Endodermal cell (in vitro differentiated cells): ENCODE measurements at places on chromosomes 4 and X.

DNA sequence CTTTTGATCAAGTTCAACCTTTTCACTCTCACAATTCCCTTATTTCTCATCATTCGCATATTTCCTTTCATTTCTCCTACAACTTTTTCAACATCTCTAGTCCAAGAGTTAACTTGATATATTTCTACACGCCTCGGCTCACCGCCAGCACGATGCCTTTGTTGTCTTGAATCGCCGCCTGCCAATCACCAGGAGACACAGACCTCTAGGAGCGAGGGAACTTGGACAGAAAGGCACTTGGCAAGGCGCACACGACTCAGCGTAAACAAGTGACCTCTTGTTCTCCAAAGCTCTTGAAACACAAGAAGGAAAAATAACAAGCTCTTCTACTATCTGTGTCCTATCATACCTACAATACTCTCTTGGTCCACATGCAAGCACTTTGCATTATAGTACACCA is 27.1 kb upstream of the RBMX start:
- no peak for DNase-seq

DNA sequence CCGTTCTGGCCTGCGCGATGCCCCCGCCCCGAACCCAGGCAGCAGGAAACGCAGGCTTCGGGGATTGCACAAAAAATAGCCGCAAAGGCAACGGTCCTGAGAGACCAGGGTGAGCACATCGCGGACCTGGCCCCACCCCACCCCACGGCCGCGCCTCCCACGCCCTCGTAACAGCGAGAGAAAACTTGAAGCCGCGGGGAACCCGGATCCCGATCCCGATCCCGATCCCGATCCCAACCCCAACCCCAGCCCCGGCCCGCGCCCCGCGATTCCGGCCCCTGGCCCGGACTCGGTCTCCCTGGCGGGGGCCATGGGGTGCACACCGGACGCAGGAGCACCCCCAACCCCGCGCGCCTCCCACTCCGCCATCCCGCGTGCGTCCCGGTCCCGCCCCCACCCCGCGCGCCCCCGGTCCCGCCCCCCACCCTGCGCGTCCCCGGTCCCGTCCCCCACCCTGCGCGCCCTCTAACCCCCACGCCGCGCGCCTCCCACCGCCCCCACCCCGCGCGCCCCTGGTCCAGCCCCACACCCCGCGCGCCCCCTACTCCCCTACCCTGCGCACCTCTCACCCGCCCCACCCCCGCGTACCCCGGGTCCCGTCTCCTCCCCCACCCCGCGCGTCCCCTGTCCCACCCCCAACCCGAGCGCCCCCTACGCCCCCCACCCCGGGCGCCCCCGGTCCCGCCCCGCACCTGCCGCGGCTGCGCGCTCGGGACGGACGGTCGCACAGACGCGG is 29.0 kb downstream of the NOP14 start:
- DNase-seq = peak; percentile 67

DNA sequence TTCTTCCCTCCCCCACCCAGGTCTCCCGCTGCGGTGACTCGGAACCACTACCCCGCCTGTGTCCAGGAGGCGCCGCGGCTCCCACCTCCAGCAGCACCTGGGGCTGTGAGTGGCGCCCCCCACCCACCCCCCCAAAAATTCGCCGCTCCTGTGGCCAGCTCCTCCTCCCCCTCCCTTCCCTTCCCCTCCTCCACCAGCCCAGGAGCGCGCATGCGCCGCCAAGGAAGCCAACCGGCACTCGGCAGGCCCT is 278 bp downstream of the CLOCK start:
- no peak for DNase-seq

DNA sequence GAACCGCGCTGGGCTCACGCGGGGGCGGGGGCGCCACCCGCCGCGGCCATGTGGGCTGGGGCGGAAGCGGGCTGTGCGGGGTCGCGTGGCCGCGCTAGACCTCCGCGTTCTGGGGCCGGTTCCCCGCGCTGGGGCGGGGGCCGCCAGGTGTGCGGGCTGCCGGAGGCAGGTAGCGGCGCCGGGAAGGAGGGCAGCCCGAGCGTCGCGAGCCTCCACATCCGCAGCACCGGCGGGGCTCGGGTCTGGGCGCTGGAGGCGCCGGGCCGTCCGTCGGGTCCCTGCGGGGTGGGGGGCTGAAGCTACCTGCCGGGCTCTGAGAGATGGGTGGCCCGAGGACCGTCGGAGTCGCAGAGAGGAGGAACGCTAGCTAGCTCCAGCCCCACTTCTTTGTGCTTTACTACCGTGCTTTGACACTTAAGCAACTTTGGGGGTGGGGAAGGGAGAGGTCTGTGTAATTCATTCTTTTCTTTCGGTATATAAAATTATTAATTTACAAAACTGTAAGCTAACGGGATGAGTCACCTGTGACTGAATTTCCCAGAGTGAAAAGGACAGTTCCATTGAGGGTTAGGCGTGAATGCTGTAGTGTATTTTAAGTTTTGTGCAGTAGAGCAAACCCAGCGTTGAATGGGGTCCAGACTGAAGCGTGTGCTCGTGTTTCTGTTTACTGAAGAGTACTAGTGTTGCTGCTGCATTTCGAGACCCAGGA is 689 bp downstream of the METAP1 start:
- no peak for DNase-seq

DNA sequence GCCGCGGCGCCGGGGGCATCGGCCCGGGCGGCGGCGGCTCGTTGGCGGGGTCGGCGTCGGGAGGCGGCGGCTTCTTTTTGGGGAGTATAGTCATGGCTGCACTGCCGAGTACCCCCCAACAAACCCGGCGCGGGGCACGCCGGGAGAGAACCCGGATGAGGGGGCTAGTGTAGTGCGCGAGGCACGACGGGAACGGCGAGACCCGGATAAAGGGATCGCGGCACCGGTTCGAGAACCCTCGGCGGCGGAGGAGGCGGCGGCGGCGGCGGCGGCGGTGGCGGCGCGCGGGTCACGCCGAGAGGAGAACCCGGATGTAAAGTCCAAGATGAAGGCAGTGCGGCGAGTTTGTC is at the start of gene OTUD5:
Gene OTUD5 (minus strand): TSS at position 131 of the 350 bp plus-strand sequence. CDS start 37 bp downstream, at position 94.
- DNase-seq = no peak

GRCh38 chrX:15866147-15866546 is 11.5 kb upstream of the AP1S2 start:
- DNase-seq = no peak

DNA sequence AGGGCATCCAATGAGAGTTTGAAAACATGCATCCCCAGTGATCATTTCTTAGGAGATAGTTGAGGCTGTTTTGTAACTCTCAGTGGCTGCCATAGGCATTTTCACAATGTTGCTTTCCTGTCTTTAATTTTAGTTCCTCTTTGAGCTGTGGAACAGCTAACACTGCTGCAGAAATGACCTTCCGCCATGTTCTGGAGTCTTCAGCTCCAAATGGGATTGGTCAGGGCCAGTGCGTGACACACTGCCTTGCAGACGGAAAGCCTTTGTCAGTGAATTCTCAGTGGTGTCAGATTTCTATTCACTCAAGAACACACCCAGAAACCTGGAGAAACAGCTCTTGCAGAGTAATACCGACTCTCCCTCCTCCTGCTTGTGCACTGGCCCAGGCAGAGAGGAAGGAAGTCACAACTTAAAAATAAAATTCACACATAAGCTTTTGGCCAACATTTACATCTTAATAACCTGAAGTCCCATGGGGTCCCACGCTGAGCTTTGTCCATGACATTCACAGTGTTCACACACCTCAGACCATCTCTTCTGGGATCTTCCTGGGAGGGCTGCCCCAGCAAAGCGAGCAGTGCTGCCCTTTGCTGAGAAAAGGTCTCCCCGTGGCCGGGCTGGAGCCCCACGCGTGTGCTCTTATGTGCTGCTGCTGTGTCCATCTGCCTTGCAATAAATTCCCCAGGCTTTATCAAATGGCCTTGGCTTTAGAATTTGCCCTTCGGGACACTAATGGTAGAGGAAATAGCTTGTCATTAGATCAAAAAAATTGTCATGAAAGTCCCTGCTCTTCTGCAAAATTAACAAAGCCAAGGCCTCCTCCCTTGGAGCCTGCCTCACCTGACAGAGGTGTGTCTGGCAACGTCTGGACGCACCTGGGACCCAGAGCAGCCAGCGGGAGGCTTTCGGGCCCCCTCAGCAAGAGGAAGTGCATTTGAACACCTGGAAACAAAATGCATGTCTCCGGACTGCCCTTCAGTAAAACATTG is 126.8 kb downstream of the IRF2 start:
- DNase-seq = peak; percentile 86

DNA sequence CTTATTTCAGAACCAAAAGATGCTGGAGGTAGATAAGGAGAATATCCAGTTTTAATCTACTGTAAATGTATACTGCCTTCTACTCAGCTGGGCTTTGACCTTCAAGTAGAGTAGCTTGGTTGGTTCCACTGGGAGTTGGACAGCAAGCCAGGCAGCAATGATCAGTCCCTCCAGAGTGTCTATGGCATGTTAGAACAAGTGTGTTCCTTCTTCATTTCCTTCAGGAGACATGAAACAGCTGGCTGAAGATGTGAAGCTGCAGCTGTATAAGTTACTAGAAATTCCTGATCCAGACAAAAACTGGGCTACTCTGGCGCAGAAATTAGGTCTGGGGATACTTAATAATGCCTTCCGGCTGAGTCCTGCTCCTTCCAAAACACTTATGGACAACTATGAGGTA is 111.1 kb downstream of the NFKB1 start:
- no peak for DNase-seq

GRCh38 chr4:73446336-73446938 is 10.4 kb downstream of the AFP start:
- DNase-seq = no peak

DNA sequence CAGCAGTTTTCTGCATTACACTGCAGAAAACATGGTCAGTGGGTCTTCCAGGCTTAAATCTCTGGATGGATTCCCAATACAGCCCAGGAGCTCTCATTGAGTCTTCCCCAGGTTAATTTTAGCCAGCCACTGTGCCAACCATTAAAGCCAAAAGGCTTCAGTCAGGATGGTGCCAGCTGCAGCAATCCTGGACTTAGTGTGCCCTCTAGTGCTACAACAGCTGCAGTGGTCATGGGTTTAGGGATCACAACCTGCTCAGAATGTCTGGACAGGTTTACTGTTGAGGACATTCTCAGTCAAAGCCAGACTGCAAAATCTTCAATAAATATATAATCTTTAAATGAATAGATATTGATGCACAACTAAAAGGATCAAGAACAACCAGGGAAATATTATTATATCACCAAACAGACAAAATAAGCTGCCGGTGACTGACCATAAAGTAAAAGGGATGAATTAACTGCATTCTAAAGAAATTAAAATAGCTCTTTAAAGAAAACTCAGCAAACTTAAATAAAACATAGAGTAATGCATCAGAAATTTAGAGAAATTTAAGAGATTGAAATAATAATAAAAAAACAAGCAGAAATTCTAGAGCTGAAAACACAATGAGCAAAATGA is 639.9 kb downstream of the SPOCK3 start:
- DNase-seq = peak; percentile 85

DNA sequence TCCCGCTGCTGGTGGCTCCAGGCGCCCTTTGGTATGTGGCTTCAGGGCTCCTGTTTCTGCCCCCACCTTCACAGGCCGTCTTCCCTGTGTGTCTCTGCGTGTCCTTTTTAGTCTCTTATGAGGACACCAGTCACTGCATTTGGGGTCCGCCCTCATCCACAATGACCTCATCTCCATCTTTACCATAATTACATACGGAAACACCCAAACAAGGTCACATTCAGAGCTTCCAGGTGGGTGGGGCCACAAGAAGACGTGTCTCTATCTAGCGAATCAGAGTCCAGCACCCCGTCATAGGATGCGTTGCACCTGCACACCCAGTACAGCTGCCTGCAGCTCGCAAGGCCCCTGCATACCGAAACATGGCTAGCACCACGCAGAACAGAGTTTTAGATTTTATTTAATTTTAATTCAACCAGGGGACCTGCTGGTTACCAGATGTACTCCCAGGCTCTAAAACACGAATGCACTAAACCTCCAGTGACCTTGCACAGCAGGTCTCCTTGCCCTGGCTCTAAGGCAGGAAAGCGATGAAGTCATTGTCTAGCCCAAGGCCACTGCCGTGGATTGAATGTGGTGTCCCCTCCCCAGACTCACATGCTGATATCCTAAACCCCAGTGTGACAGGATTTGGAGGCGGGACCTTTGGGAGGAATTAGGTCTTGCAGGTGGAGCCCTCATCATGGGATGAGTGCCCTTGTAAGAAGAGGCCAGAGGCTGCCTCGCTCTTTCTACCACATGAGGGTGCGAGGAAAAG is 30.3 kb downstream of the ABLIM2 start:
- DNase-seq = peak; percentile 86
